ENCODE measurements at places on chromosomes 5 and 9.

GRCh38 chr5:86029308-86029707, 588.4 kb upstream of the COX7C start:
- no peak for DNase-seq

DNA sequence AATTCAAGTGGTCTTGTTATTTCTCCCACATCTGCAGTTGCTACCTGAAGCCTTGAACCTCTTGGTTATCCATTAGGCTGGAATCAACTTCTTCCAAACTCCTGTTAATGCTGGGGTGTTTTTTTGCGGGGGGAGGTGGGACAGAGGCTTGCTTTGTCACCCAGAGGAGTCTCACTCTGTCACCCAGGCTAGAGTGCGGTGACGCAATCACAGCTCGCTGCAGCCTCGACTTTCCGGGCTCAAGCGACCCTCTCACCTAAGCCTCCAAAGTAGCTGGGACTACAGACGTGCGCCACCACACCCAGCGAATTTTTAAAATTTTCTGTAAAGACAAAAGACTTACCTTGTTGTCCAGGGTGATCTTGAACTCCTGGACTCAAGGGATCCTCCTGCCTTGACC, 4.4 kb downstream of the SCGB3A1 start:
- DNase-seq, result no peak

DNA sequence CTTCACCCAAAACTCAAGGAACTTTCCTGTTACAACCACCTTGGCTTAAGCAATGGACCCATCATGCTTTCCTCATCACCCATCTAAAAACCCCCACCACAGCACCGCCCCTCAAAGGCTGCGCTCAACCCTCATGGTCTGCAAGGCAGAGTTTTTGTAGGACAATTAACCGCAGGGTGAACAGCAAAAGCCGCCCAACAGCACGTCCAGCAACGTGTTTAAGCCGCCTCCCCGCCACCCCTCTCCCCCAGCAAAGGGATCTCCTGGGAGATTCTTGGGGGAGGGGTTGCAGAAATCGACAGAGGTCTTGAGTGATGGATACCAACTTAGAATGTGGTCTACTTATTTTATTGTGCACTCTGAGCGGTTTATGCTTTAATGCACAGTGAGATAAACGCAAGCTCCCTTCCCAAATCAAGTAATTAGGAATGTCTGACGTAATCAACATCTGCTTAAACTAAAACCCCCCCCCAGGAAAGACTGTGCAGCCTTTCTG, 1.9 kb downstream of the ROR2 start:
- DNase-seq, result no peak

GRCh38 chr5:89850513-89850865, 559.1 kb downstream of the CETN3 start:
- DNase-seq, result no peak

GRCh38 chr9:137956039-137956438, 78.5 kb downstream of the CACNA1B start:
- DNase-seq, result no peak

DNA sequence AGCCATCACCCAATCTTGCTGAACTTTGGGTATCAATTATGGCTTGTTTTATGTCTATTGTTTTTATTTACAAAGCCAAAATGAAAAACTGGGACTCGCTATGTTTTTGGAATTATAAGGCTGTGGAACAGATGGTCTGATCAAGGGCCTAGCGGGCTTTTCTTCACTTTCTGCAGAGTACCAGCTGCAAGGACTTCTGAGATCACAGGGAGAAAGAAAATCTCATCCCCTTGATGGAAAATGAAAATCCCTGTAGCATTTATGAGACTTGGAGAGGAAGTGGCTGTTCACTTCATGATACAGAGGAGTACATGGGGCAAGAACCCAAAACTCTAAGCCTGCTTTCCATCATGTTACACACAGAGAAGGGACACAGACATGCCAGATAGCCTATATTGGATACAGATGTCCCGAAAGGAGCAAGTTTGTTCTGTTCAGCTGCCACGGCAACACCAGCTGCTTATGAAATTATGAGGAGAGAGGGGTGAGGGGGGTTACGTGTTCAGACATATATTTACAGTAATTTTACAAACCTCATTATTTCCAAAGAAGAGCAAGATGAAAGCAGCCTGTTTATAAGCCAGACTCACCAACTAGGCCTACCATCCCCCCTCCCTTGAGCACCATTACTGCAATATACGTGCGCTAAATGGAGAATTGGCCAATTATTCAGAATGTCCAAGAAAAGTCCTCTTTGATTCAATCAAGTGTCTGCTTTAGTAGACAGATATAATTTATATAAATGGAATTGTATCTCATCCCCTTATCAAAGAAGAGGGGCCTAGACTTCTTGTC, 220.0 kb downstream of the MARCHF11 start:
- DNase-seq, result no peak

DNA sequence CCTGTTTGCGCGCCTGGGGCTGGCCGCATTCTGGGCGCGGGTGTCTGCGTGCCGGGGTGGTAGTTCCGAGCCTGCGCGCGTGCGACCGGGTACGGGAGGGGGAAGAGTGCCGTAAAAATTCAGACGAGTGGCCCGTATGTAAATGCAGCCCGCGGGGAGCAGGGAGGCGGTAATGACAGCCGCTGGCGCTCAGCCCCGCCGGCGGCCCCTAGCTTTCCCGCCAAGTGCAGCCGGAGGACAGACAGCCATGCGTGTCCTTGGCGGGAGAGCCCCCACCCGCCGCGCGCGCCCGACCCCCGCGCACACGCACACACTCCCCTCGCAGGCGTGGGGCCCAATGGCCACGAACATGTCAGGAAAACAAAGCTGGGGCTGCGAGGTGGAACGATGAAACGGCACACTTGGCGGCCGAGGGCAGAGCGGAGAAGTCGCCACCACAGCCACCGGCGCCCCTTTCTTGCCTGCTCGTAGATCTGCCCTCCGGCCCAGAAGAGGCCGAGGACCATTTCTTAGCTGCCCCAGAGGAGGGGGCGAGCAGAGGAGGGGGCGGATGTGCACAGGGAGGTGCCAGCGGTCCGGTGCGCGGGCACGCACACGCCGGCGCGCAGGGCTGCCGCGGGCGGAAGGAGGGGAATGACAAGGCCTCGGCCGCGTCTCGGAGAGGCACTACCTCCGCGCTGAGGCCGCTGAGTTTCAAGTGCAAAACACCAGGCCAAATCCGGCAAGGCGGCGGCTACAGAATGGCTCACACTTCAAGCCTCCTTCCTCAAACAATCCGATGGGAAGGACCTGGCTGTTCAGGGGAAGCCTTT, 208.4 kb downstream of the MEF2C start:
- no peak for DNase-seq

- no peak for DNase-seq
Observed at GRCh38 chr5:146647656-146648199, 131.7 kb upstream of the GPR151 start.

DNA sequence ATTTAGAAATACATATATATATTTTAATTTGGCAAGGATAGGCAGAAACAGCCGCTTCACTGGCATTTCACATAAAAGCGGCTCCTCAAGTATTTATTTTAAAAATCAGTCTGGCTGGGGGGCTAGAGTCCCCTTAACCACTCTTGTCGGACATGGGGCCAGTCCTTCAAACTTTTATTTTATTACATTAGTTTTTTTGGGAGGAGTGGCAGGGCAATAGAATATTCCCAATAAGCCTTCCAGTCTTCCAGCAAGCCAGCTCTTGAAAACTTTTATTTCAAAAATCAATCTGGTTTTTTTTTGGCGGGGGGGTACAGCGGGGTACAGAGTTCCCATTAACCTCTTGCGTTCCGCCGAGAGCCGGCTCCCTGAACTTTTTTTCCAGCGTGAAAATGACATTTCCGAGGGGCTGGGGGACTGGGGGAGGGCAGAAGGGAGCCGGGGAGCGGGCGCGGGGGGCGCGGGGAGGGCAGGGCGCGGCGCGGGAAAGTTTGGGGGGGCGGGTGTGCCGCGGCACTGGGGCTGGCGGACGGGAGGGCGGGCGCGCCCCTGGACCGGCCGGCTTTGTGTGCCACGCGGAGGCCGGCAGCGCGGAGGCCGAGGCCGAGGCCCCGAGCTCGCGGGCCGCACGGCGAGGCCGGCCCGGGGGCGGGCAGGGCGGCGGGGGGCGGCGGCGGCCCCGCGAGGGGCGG, 504 bp upstream of the ZNF618 start:
- no peak for DNase-seq

DNA sequence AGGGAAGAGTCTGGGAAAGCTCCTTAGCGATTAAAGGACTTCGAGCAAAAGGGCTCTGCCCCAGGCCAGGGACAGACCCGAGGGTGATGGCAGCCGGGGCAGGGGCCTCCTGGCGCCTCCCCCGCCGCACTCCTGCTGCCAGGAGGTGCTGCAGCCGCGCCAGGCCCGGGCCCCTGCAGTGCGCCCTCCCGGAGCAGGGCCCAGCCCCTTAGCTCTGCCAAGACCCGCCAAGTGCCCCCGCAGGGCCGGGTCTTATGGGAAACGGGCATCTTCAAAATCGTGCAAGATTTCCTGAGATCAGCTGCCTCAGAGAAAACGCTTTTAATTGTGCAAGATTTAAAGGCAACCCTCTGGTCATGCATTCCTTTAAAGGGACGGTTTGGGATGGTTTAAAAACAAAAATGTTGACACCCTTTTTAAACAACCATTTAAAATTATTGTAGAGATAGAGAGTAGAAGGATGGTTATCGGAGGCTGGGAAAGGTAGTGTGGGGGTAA, 52.4 kb downstream of the CDC14B start:
- no peak for DNase-seq

GRCh38 chr9:76654051-76654461, 110.2 kb upstream of the PCA3 start:
- no peak for DNase-seq

- no peak for DNase-seq
Observed at GRCh38 chr5:146662229-146662628, 146.2 kb upstream of the GPR151 start.

GRCh38 chr9:16627521-16627920, 242.9 kb downstream of the BNC2 start:
- DNase-seq, result no peak

GRCh38 chr9:114169029-114169951, 14.0 kb downstream of the COL27A1 start:
- no peak for DNase-seq

DNA sequence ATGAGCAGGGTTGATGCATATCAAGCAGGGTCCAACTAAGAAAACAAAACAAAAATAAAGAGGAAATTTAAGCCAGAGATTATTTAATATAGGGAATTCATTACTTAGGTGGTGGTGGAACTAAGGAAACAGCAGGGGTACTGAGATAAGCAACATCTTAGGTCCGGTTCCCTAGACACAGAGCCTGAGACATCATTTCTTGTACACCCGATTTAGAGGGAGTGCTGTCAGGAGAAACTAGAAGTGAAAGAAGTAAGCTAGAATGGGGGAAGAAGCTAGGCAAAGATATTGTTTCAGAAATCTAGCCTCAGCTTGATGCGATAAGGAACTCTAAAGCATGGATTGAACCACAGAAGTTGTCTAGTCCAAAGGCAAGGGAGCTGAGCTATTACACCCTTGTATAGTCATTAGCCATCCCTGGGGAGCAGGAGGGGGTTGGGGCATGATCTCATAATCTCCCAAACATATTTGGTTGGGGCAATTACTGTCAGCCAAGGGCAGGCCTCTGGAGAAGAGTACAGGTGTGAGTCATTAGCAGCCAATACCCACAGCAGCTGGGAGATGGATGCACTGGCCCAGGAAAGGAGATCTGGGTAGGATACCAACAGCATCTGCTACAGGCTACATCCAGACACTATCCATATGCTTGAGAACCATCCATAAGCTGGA, 194.5 kb downstream of the ARL15 start:
- no peak for DNase-seq

- DNase-seq, result no peak
Observed at GRCh38 chr5:150209099-150209635, 19.3 kb downstream of the SLC6A7 start.

- no peak for DNase-seq
Observed at GRCh38 chr5:150443242-150444075, 6.1 kb downstream of the RPS14 start.

- DNase-seq, result no peak
Observed at GRCh38 chr5:176693477-176693851, 46.2 kb downstream of the TSPAN17 start.

DNA sequence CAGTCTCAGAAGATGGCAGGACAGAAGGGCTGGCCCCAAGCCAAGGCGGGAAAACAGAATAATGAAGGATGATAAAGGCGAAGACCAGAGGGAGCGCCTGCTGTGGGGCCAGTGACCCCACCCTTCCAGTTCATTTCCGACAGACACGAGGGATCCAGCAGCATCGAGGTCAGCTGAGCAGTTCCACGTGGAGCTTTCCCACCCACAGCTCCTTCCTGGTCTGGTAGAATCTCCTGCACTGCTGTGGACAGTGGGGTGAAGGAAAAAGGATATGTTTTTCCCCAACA, 265.9 kb upstream of the VLDLR start:
- DNase-seq, result no peak

DNA sequence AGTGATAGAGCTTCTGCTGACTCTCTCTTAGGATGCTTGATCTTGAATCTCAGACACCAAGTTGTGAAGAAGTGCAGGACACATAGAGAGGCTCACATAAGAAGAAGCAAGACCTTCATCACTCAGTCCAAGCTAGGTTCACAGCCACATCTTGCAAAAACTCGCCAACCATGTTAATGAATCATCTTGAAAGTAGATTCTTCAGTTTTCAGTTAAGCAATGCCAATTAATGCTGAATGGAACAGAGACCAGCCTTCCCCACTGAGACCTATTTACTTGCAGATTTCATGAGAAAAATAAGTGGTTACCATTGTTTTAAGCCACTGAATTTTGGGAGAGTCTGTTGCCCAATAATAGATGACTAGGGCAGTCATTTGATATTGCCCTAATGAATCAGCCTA, 217.7 kb upstream of the EDIL3 start:
- no peak for DNase-seq

- DNase-seq, result no peak
Observed at GRCh38 chr5:15472116-15472515, 27.9 kb upstream of the FBXL7 start.

DNA sequence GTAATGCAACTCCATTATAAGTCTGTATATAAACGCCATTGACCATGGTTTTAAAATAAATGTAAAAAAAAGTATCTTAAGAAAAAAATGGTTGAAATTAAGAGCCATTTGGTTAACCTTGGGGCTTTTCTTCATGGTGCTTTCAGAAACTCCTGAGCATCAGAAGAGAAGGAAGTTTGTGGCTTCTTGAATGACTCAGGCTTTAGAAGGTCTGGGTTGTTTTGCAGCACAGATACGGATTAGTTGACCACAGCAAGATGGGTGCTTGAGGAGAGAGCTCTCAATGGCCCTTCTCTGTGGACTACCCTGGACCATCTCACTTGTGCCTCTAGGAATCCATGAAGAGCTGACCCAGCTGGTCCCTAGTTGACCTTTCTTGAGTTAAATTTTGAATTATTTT, 189.5 kb downstream of the TMEM38B start:
- DNase-seq, result no peak

GRCh38 chr5:134510970-134511795, 14.3 kb upstream of the JADE2 start:
- no peak for DNase-seq

DNA sequence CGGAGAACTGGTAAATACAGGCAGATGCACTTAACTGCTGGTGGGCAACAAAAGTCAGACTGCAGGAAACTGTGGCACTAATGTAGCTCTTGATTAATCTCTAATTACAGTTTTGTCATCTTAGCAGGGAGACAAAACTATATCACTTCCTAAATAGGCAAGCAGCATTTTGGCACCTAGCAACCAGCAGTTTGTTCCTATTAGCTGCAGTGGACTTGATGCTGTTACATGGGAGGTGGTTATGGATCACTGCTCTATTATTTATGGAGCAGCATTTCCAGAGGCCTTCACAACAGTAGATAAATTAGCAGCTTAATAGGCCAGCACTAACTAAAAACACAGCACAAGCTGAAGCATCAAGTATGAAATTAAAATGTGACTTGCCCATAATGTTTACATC, 518.3 kb upstream of the ITGA1 start:
- DNase-seq, result no peak

GRCh38 chr9:82410306-82410705, 421.7 kb downstream of the SPATA31D1 start:
- no peak for DNase-seq
